Forelimb muscle (tissue), 1 donor: ENCODE measurements at places on chromosomes 16 and 17. TPM values are rescaled to one million over a fixed set of nuclear protein-coding genes. Genes with fewer than 3 reads are reported as not detected.

The CLEC18A gene
- 0.46 TPM for polyA plus RNA-seq

GRCh38 chr16:23801378-23801777 lies 34.4 kb upstream of the PRKCB start:
- peak; percentile 13 for DNase-seq

DNA sequence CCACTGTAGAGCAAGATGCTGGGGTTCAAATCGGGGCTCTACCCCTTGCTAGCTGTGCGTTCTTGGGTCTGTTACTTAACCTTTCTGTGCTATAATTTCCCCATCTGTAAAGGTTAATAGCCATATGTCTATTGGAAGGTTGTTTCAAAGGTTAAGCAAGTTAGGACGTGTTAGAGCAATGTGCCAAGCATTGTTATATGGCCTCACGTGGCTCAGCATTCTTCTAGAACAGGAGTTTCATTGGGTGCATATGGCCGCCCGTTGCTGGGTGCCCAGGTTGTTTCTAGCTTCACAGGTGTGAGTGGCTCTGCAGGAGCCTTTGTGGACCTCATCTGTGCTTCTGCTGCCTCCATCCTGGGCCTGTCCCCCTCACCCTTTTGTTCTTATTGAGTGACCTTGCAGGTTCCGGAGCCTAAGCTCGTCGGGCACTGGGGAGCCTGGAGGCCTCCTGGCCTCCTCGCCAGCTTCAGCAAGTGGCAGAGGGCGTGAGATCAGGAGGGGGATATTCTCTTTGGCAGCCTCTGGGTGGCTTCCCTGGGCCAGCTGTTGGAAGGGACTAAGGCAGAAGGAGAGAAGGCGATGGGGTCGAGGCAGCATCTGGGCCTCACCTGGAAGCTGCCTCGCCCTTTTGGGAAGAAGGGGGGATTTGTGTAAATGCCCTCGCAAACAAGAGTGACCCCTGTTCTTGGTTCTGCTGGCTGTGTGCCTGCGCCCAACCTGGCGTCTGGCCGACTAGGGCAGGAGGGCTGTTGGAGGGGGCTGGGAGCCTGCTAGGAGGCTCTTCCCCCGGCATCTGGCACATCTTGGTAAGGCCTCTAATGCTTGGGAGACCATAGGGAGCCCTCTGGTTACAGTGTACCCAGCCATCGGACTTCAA lies 80.2 kb upstream of the CIBAR2 start:
- no peak for DNase-seq

DNA sequence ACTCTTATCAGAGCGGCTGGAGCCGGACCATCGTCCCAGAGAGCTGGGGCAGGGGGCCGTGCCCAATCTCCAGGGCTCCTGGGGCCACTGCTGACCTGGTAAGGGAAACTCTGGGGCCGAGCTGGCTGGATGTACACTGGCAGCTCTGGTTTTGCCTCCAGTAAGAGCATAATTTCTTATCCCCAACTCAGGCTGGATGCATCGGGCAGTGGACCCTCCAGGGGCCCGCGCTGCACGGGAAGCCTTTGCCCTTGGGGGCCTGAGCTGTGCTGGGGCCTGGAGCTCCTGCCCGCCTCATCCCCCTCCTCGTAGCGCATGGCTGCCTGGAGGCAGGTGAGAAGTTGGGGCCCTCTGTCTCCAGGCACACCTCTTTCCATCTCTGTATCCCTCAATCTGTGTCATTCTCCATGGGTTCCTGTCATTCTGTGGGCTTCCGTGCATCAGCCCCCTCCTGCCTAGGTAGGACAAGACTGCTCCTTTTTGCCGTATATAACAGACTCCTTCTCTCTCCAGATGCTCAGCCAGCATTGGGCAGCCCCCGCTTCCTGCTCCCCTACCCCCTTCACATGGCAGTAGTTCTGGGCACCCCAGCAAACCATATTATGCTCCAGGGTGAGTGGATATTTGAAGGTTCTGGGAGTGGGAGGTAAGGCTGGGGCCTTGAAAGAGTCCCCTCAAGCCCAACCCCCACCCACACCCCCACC lies 9.4 kb upstream of the TMEM88 start:
- DNase-seq, result no peak

The FNDC8 gene
- 0.11 TPM for polyA plus RNA-seq

GRCh38 chr17:64001091-64001579 lies 3.0 kb downstream of the PRR29 start:
- DNase-seq, result no peak

The OR1F1 gene
- polyA plus RNA-seq, result not detected

The CA5A gene
- polyA plus RNA-seq, result 0.11 TPM

The SPN gene
- polyA plus RNA-seq, result 1.0 TPM

DNA sequence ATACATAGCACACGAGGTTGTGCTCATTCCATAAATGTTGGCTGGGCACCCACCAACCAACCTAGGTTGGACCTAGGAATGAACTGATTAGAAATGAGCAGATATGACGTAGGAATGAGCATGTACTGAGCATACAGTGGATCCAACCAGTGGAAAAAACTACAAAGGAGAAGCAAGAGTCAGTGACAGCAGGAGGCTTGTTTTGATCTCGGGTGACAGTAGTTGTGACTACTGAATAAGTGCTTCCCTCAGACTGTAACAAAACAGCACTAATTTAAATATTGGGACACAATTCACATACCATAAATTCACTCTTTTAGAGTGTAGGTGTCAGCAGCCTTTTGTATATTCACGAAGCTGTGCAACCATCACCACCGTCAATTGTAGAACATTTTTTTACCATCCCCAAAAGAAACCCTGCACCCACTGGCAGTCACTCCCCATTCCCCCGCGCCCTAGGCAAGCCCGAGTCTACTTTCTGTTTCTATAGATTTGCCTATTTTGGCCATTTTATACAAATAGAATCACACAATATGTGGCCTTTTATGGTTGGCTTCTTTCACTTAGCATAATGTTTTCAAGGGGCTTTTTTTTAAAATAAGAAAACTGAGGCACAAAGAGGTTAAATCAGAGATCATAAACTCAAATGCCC lies 7.0 kb downstream of the VAC14 start:
- DNase-seq, result no peak

GRCh38 chr16:88276591-88276990 lies 106.2 kb upstream of the ZNF469 start:
- no peak for DNase-seq

- no peak for DNase-seq
Observed at GRCh38 chr17:27751622-27752490, 48.5 kb downstream of the NOS2 start.

- no peak for DNase-seq
Observed at GRCh38 chr17:12302711-12303110, 282.0 kb downstream of the MAP2K4 start.

The SLFN14 gene
- 0.24 TPM for polyA plus RNA-seq

DNA sequence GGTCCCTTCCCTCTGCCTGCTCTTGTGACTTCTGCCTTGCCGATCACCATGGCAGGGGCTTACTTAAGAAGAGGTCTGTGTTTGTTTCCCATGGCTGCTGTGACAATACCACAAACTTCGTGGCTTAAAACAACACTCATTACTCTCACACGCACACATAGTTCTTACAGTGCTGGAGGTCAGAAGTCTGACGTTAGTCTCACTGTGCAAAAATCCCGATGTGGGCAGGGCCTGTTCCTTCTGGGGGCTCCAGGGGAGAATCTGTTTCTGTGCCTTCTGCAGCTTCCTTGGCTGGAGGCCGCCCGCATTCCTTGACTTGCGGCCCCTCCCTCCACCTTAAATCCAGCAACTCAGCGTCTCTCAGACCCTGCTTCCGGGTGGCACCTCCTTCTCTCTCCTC lies 249.2 kb upstream of the GSE1 start:
- no peak for DNase-seq

- DNase-seq, result no peak
Observed at GRCh38 chr17:67386965-67387551, 10.0 kb downstream of the PITPNC1 start.

DNA sequence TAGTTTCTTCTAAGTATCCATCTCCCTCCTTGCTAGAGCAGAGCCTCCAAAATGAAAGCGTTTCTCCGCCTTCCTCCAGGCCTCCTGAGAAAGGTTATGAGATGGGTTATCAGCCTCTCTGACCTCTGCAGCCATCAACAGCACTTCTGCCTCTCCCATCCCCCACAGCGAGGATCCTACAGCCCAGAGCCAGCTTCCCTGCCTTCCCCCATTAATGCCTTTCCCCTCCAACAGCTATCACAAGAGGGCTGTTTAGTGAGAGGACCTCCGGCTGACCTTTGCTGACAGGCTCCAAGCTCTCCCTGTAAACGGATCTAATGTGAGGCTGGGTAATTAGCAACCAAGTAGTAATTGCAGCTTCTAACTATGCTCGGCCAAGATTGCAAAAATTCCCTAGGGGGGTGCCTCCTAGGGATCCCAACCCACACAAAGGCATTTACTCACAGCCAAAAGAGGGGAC lies 55.8 kb downstream of the ZFHX3 start:
- no peak for DNase-seq

The SLFN11 gene
- polyA plus RNA-seq, result 9.1 TPM

- DNase-seq, result no peak
Observed at GRCh38 chr17:40364121-40364861, at the start of gene GJD3. Gene GJD3, minus strand, starts transcription at chr17:40364737. Its CDS starts 922 bp downstream, at chr17:40363815.

The TMEM114 gene
- polyA plus RNA-seq, result not detected

- no peak for DNase-seq
Observed at GRCh38 chr17:76927982-76928381, 59.8 kb downstream of the MGAT5B start.

DNA sequence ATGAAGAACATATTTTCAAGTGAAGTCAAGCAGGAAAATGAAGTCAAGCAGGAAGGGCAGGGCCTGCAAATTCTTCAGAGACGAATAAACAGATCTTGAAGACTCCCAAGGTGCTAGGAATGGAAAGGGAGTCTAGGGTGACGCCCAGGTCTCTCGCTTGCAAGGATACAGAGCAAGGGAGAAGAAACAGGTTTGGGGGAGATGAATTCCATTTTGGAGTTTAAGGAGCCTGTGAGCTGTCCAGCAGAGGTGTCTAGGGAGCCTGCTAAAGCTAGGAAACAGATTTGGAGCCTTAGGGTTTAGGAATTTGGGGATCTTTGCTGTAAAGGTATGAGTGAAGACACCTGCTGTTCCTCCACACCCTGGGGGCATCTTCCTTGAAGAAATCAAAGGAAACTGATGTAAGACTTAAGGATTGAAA lies 2.0 kb upstream of the UNKL start:
- DNase-seq, result no peak

DNA sequence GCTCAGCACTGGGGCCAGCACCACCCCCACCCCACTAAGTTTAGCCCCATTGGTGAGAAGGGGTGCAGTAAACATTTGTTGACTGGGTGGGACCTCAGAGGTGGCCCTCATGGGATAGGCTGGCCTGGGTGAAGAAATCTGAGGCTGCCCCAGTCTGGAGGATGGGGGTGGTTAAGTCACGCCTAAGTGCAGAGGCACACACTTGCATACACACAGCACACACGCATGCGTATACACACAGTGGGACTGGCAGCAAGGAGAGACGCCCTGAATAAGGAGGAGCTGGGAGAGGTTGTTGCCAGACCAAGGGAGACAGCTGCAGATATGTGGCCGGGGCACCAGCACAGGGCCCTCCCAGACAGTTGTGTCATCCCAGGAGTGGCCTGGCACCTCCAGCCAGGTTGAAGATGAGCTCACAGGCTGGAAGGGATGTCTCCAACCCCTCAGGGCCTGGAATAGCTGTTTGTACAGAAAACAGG lies 3.0 kb upstream of the BCAR1 start:
- DNase-seq, result no peak

DNA sequence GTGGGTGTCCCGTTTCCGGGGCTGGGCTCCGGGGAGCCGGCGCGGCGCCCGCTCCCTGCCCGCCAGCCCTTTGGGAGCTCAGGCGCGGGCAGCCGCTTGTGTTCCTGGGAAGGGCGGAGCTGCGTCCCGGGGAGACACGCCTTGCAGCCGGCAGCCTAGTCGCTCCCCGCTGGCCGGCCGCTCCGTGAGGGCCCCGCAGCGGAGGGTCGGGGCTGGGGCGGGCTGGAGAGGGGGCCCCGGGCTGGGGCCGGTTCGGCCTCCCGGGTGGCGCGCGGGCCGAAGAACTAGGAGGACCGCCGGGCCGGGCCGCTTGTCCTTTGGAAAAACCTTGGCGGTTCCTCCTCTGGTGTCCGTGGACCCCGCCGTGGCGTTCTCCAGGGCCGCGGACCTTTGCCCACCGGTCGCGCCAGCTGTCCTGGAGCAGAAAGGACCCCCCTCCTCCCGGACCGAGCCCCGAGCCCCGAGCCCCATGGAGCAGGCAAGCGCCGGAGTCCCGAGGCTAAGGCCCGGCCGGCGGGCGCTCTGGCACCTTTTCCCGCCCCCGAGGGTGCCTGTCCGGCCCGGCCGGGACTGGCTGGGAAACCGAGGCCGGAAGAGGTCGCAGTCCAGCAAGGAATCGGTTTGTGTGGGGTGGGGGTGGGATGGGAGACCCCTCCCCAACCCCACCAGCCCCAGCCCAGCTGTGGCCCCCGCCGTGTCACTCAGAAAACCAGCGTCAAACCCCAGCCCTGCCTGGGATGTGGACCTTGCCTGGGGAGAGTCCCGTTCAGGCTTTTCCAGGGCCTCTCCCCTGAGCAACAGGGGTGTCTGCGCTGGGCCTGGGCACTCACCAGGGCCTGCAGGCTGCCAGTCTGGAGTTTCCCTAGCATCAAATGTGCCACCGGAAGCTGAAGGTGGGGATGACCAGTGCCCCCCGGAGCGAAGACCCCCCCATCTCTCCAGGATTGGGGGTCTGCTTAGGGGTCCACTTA lies 6.8 kb upstream of the TBC1D3B start:
- no peak for DNase-seq

DNA sequence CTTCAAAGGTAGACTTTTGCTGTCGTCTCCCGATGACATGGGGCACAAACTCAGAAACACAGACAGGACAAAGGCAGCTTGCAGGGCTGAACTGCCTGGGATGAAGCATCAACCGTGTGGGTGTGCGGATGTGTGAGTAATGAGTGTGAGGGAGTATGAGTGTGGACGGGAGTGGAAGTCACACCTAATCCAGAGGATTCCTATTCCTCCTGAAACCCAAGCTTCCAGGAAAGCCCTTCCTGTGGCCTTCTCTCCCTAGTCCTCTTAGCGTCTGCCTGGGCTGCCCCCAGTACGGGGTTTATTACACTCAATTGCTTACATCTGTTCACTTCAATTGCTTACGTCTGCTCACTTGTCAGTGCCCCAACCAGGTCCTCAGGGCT lies 2.3 kb upstream of the IL4R start:
- DNase-seq, result no peak

DNA sequence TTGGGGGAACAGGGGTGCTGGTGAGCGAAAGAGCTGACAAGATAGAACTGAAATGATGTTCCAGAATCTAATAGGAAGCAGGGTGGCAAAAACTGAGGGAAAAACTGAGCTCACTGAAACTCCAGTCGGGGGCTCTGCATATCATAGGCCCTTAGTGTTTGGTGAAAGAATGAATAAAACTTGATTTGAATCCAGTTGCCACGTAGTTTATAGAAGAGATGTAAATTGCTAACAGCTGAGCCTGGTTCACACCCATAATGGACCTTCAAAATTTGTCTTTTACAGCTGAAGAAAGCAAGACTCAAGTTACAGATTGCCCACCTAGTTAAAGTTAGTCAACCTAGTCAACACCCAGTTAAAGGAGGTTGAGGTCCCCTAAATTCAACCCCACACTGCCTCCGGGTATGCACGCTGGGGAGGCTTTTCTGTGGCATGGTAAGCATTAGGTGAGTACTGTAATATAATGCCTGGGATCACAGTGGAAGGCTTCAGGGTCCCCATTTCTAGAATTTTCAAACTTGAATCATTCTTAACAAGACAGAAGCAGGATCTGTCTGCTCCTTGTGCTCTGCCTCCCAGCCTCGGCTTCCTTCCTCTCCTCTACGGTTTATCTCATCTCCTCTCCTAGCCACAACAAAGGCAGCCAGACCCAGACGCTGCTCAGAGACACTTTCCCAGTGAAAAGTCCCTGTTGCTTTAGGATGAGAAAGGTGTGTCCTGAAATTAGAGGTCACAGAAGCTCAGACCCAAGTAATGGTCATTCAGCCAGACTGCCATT lies 26.9 kb upstream of the SUPT4H1 start:
- DNase-seq, result no peak

- no peak for DNase-seq
Observed at GRCh38 chr16:28136751-28137434, 73.4 kb upstream of the GSG1L start.
